Right lung (tissue), 10 donors: ENCODE measurements at places on chromosomes 11 and 22. TPM values are rescaled to one million over a fixed set of nuclear protein-coding genes. Genes with fewer than 3 reads are reported as not detected.

DNA sequence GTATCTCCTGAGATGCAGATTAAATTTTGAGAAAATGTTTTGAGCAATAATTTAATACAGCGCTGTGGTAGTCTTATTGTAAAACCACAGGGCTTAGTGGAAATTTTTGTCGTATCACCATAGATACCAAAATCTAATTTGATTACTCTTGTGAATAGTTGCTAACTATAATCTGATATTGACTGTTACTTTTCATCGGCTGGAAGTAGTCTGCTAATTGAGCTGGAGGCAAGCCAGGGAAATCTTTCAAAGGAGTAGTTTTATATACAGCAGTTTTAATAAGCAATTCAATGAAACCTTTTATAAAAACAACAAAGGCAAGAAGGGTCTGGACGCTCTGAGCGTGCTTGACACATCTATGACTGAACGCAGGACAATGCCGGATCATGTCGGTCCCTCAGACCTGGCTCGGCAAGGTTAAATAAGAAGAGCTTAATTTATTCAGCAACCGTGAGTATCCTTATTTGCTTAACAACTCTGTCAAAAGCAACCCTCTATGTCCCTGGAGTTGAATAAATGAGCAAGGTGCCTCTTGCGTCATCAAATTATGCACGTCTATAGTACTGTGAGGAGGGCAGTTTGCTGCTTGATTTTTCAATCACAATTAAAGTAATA is 121.2 kb downstream of the NCAM1 start:
- DNase-seq, result no peak

The IGSF9B gene
- 1.7 TPM for polyA plus RNA-seq

DNA sequence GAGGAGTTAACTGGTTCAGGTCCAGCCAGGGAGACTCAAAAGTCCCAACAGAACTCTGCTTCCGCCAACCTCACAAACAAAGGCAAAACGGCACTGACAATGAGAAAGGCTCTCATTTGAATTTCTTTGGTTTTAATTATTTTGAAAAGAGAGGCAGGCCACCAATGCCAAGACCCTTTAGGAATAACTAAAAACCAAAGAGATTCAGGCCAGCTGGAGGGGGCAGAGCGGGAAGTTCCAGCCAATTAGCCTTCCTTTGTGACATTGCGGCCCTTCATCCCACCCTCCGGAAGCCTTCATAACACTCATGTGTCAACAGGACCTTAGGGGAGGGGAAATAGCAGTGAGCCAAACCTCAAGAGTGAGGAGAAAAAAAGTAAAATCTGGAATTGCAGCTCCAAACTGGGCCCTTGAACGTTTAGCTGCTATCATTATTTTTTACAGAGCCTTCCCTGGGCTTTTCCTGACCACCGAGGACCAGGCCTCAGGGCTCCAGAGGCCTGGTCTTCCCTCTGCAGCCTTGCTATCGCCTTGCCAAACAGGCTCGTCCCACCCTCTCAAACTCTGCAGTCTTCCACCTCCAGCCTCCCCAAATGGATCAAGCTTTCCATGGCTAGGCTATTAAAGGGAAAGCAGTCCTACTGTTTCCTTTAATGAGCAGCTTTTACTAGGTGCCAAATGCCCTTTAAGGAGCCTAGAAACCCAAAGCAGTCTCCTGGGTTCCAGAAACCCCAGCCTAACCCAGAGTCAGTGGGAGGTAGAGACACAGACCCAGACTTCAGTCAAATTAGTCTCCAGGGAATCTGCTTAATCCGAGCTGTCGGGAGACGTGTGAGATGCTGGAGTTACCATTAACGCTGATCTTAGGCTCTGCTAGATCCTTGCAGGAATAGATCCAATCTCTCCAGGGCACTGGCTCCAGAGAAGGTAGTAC is 114.2 kb downstream of the CCDC34 start:
- no peak for DNase-seq

DNA sequence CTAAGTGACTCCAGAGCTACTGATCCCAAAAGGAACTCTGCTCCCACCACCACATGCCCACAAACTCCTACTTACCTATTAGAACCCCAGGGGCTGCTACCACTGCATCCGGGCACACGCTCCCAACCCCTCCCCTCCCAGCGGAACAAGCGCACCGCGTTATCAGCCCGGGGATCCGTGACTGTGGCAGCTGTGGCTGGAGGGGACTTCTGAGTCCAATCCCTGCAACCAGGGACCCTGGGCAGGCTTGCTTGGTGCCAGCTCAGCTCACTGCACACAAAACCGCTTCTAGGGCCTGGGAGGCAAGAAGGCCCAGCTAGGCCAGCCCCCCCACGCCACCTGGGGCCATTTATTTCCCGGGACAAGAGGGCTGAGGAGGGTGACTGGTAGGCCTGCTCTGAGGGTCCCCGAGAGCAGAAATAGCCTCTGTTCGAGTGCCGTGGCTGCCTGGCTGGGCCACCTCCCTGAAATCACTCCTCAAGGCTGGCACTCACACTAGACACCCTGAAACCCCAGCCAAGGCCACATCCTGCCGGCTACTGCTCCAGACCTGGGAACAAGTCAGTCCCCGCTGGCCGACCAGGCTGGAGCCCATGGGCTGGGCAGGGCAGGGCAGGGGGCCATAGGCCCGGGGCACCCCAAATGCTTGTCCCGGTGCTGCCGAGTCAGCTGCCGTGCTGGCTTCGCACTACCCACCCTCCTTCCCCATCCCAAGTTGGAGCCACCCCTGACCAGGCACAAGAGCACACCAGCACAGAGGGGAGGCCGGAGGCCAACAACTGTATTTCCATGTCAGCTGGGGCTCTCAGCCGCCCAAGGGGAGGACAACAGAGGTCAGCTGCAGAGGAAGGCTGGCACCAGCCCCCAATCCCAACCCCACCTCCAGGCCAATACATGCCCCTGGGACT is 1.9 kb upstream of the IFITM10 start:
- DNase-seq, result no peak

The APOBEC3C gene
- 24.1 TPM for polyA plus RNA-seq

GRCh38 chr11:36155770-36156160 is 133.5 kb downstream of the COMMD9 start:
- no peak for DNase-seq

GRCh38 chr11:55707029-55707428 is 45.0 kb downstream of the OR4C6 start:
- no peak for DNase-seq

GRCh38 chr11:27398400-27398770 is 35.4 kb upstream of the CCDC34 start:
- DNase-seq, result no peak

DNA sequence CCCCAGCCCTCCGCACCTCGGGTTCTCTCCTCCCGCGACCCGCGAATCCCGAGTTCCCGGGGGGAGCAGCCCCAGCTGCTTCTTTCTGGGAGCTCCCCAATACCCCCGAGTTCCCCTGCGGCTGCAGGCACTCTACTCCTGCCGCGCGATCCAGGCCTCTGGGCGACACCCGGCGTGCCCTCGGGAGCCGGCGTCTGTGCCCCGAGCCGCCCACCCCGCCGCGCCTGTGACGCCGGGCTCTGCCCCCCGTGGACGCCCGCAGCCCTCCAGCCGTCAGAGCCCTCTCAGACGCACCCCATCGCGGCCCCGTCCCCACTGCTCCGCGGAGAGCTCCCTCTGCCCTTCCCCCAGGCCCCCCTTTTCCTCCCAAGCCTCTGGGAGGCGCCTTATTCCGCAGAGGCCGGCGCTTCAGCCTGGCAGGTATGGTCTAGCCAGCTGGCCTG is 422 bp downstream of the GLB1L2 start:
- DNase-seq, result no peak
